ENCODE measurements at places on chromosomes 3 and 15.

GRCh38 chr15:39594446-39595337 lies 13.8 kb downstream of the THBS1 start:
- DNase-seq = no peak

GRCh38 chr3:171646357-171647133 lies 163.7 kb downstream of the PLD1 start:
- no peak for DNase-seq

GRCh38 chr15:51575775-51576174 lies 46.8 kb downstream of the DMXL2 start:
- DNase-seq = no peak

- DNase-seq = peak; percentile 77
Observed at GRCh38 chr15:75620841-75621391, 4.6 kb downstream of the SNUPN start.

GRCh38 chr3:113194823-113195401 lies 16.4 kb upstream of the BOC start:
- no peak for DNase-seq

All from left ventricle myocardium inferior (tissue), 1 donor.